ENCODE measurements at places on chromosomes 6 and 20. TPM values are rescaled to one million over a fixed set of nuclear protein-coding genes. Genes with fewer than 3 reads are reported as not detected.

DNA sequence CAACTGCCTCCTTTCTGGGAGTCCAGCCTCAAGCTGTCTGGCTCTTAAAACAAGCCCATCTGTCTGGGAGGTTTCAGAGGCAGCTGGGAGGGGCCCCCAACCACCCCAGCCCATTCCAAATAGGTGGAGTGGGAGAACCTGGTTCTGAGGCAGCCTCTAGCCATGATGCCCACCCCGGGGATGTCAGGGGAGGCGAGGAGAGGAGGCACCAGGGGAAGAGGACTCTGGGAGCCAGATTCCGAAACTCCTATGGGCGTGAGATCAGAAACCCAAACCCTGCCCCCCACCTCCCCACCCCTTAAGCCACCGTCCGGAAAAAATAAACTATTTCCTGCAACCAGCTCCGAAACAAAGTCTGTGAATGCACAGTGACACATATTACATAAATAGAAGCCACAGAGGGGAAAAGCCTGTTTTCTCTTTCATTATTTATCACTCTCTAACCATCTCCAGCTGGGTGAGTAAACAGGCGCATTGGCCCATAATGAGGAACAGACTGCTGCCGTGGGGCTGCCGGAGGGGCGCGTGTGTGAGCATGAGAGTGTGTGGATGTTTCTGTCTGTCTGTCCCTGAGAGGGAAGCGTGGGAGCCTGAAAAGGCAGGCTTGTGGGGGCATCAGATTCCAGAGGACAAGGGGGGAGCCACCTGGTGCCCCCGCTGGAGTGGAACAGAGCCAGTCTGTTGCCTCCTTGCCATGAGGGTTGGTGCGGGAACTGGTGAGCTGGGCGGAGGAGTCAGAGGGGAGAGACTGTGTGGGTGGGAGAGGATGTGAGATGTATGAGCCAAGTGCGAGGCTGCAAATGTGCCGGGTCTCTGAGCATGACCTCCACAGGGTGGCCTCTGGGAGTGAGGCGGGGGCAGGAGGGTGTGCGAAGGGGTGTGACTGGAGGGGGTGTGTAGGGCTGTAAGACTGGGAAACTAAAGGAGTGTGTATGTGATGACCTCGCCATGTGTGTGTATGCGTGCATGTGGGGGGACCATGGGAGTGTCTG, 14.3 kb upstream of the FOXP4 start:
- no peak for DNase-seq
- H3K27ac ChIP-seq: peak overlapping the region; percentile 15
- H3K4me3 ChIP-seq: no peak overlapping the region
- H3K4me1 ChIP-seq: no peaks in the 10 kb centered on the region
- H3K36me3 ChIP-seq: peaks cover 17% of the 10 kb centered on the region

- no peaks in the 10 kb centered on the region for H3K27me3 ChIP-seq
- no peaks in the 10 kb centered on the region for H3K4me1 ChIP-seq
- no peaks in the 10 kb centered on the region for H3K36me3 ChIP-seq
- H3K4me3 ChIP-seq: no peak overlapping the region
- no peak overlapping the region for H3K27ac ChIP-seq
- no peak for DNase-seq
Observed at GRCh38 chr6:54898767-54899166, 52.2 kb downstream of the FAM83B start.

Gene MTFR2
- 2.0 TPM for polyA plus RNA-seq

- no peak overlapping the region for H3K27ac ChIP-seq
- H3K4me1 ChIP-seq: no peaks in the 10 kb centered on the region
- DNase-seq: no peak
- H3K27me3 ChIP-seq: peaks cover 12% of the 10 kb centered on the region
Observed at GRCh38 chr6:44569131-44569530, 181.6 kb downstream of the CDC5L start.

GRCh38 chr6:57183336-57183735, 11.2 kb downstream of the BAG2 start:
- no peaks in the 10 kb centered on the region for H3K4me1 ChIP-seq
- no peak for DNase-seq
- no peak overlapping the region for H3K27ac ChIP-seq
- no peaks in the 10 kb centered on the region for H3K36me3 ChIP-seq
- no peak overlapping the region for H3K4me3 ChIP-seq
- no peaks in the 10 kb centered on the region for H3K27me3 ChIP-seq

Gene ESR1
- polyA plus RNA-seq: 0.55 TPM

Gene MLN
- 89.2 TPM for polyA plus RNA-seq

- H3K36me3 ChIP-seq: peaks cover 10% of the 10 kb centered on the region
- DNase-seq: no peak
- no peaks in the 10 kb centered on the region for H3K27me3 ChIP-seq
- H3K4me3 ChIP-seq: no peak overlapping the region
- H3K4me1 ChIP-seq: no peaks in the 10 kb centered on the region
Observed at GRCh38 chr6:147248859-147249258, 44.6 kb downstream of the STXBP5 start.

GRCh38 chr20:22490287-22491193, 93.8 kb downstream of the FOXA2 start:
- H3K27ac ChIP-seq: peak overlapping the region; percentile 75
- peak; percentile 90 for DNase-seq
- H3K27me3 ChIP-seq: no peaks in the 10 kb centered on the region

- H3K27ac ChIP-seq: no peak overlapping the region
- H3K27me3 ChIP-seq: no peaks in the 10 kb centered on the region
- no peaks in the 10 kb centered on the region for H3K36me3 ChIP-seq
- H3K4me3 ChIP-seq: no peak overlapping the region
- no peak for DNase-seq
- no peaks in the 10 kb centered on the region for H3K4me1 ChIP-seq
Observed at GRCh38 chr6:125095580-125096301, 57.8 kb upstream of the TPD52L1 start.

- H3K4me3 ChIP-seq: peak within 1 kb of the TSS; percentile 33
- no peaks in the 10 kb centered on the region for H3K4me1 ChIP-seq
- no peaks in the 10 kb centered on the region for H3K27me3 ChIP-seq
- peak within 1 kb of the TSS; percentile 82 for H3K27ac ChIP-seq
- peaks cover 51% of the 10 kb centered on the region for H3K36me3 ChIP-seq
- DNase-seq: peak; percentile 87
Observed at GRCh38 chr6:43509984-43510826, at the start of gene LRRC73. Gene LRRC73, minus strand, starts transcription at chr6:43510346. Its CDS starts 561 bp downstream, at chr6:43509785.

GRCh38 chr6:119161438-119161837, 83.0 kb upstream of the FAM184A start:
- no peaks in the 10 kb centered on the region for H3K4me1 ChIP-seq
- H3K27me3 ChIP-seq: no peaks in the 10 kb centered on the region
- no peaks in the 10 kb centered on the region for H3K36me3 ChIP-seq
- no peak overlapping the region for H3K4me3 ChIP-seq
- DNase-seq: no peak
- H3K27ac ChIP-seq: no peak overlapping the region

GRCh38 chr6:3939368-3939958, 90.3 kb downstream of the FAM50B start:
- no peak overlapping the region for H3K4me3 ChIP-seq
- no peak for DNase-seq
- peaks cover 3% of the 10 kb centered on the region for H3K27me3 ChIP-seq
- no peaks in the 10 kb centered on the region for H3K4me1 ChIP-seq
- no peak overlapping the region for H3K27ac ChIP-seq
- H3K36me3 ChIP-seq: no peaks in the 10 kb centered on the region

Gene HEY2
- 1.2 TPM for polyA plus RNA-seq

Gene OPRM1
- 0.09 TPM for polyA plus RNA-seq

Gene FNDC11
- 0.22 TPM for polyA plus RNA-seq

DNA sequence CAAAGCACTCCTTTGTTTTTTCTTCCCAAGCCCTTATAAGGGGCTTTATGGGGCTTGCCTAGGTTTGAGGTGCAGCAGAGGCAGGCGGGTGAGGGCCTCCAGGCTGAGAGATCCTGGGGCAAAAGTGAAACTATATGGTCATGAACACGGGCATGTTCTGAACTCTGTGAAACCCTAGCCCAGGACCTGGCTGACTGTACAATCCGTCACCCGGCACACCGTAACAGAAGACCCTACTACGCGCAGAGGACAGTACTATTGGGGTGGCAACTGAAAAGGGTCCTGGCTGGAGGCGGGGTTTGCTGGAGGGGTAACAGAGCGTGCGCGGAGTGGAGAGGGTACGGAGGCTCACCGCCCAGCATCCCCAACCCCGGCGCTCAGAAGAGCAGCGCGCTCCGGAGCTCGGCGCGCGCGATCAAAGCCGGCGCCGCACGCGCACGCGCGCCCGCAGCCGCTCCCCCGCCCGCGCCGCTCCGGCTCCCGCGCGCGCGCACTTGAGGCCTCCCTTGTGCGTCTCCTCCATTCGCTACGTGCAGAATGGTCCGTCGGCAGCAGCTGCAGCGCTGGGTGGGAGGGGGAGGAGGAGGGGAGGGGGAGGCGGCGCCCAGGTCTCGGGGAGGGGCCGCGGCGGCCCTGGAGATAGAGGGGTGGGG, 54.2 kb downstream of the MRPL14 start:
- peaks cover 46% of the 10 kb centered on the region for H3K4me1 ChIP-seq
- DNase-seq: peak; percentile 94
- no peaks in the 10 kb centered on the region for H3K36me3 ChIP-seq
- H3K4me3 ChIP-seq: peak overlapping the region; percentile 55

- no peaks in the 10 kb centered on the region for H3K4me1 ChIP-seq
- no peak for DNase-seq
- H3K27me3 ChIP-seq: no peaks in the 10 kb centered on the region
- H3K4me3 ChIP-seq: no peak overlapping the region
- H3K27ac ChIP-seq: peak overlapping the region; percentile 60
- peaks cover 3% of the 10 kb centered on the region for H3K36me3 ChIP-seq
Observed at GRCh38 chr6:150201285-150201684, 58.4 kb downstream of the PPP1R14C start.

Gene PHF3
- polyA plus RNA-seq: 67.9 TPM

Gene CALHM6
- polyA plus RNA-seq: 2.7 TPM

Data from small intestine (tissue), 16 donors.